IPS DF 19.7 (cell line): ENCODE measurements at places on chromosomes 6 and 20.

GRCh38 chr20:49338061-49338460 is 60.2 kb upstream of the ZNFX1 start:
- DNase-seq, result no peak

DNA sequence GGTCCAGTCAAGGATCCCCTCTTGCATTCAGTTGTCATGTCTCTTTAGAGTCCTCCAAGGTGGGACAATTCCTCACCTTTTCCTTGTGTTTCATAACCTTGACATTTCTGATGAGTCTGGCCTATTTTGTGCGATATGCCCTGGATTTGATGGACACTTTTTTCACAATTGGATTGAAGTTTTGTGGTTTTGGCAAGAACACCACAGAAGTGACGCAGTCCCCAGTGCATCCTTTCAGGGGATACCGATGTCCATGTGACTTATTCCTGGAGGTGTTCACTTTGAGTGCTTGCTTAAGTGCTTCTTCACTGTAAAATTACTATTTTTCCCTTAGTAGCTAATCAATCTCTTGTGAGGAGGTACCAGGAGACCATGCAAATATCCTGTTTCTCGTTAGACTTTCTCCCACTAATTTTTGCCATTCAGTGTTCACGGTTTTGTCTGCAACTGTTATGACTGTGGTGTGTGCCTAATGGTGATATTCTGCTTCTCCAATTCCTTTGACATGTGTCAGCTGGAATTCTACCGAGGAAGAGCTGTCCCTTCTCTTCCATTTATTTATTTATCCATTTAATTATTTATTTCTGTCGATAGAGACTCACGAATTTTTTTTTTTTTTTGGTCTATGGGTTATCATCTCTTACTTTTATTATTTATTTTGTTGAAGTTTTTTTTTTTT is 30.8 kb downstream of the BPIFB4 start:
- DNase-seq, result no peak

DNA sequence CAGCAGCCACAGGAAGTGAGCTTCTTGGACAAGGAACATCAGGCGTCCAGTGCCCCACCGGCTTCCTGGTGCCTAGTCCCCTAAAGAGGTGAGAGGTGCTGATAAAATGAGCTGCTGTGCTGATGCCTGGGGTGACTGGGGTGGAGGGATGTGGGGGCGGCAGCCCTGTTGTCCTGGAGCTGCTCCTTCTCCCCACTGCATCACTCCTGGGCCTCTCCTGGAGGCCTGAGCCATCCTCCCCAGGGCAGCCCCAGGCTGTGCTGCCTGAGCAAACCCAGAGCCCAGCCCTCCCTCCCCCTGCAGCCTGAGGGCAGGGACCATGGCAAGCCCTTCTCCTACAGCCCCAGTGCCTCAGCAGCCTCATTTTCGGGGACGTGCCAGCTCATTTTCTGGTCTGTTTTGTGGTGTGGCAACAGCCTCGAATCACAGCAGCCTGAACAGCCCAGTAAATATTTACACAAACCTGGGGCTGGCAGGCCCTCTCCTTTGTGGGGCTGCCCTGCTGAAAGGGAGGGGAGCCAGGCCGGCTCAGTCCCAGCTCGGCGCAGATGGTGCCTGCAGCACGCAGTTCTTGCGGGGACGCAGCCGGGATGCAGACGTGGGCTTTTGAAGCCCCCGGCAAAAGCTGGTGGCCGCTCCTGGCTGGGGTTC is 259.9 kb downstream of the DLL1 start:
- DNase-seq, result no peak

GRCh38 chr6:22513667-22514066 is 55.7 kb upstream of the HDGFL1 start:
- no peak for DNase-seq

- DNase-seq, result no peak
Observed at GRCh38 chr20:24909861-24910260, 39.2 kb upstream of the CST7 start.

- no peak for DNase-seq
Observed at GRCh38 chr6:105373481-105373880, 29.4 kb downstream of the PREP start.

DNA sequence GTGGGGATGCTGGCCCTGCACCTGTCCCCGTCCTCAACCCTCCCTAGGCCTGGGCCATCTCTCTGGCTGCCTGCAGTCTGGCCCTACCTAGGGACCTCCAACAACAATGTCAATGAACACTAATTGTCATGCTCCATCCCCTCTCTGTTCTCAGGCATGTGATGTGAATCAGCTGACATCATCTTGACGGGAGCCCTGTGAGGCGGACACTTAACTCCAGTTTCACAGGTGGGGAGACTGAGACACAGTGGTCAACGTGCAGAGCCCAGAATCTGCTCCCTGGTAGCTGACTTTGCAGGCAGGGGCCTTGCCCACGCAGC is 762 bp upstream of the TCEA2 start:
- no peak for DNase-seq

DNA sequence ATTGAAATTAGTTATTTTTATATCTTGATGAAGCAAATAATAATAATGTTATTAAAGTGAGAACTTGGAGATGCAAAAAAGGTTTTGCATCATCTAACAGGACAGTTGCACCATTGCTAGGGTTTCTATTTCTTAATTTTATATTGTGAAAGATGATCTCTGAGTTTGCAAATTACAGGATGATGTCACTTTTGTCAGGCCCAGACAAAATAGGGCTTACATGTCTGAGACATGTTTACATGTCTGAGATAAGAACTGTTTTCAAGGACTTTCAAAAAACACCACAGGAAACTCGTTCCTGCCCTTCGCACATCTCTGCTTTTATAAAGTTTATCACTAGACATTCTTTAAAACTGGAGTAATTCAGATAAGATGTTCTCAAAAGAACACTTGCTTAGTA is 1075.8 kb upstream of the MANEA start:
- DNase-seq, result no peak

DNA sequence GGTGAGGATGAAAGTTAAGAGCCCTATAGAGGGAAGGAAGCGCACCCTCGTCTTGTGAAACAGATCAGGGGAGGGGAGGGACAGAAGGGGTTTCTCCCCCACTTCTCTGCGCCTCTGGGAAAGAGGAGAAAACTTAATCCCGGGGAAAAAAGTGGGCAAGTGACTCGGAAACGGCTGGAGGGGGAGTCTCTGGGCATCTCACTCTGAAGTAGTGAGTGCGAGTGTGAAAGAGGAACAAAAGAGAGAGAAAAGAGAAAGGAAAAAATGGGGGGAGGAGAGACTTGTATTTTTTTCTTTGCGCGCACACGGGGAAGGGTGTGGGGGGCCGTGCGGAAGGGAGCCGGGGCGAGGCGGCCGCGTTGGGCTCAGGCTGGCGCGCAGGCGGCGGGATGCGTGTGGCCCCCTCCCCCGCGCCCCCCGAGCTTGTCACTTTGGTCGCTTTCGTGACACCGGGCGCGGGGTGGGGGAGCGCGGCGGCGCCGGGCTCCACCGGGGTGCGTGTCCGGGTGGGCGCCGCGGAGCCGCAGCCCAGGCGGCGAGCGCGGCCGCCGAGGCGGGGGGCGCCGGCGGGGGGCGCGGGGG is 454 bp downstream of the L3MBTL3 start:
- DNase-seq, result no peak
